ENCODE measurements at places on chromosomes 2 and 18.

GRCh38 chr2:218406949-218407618 is 7.4 kb downstream of the CTDSP1 start:
- peak; percentile 45 for DNase-seq

DNA sequence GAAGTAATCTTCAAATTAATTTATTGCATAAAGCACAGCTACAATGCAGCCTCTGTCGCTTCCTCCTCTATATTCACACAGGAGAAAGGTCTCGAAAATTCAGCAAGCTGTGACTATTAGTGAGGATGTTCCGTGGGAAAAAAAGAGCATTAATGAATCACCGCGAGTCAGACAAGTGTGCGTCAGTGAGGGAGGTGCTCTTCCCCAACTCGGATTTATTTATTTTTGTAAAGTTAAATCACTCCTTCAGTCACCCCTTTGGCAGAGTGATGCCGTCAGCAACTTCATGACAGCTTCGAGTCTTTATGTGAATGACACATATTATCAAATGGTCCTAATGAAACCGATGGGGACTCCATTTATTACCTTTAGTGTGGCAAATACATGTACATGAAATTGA is 648.9 kb upstream of the SALL3 start:
- no peak for DNase-seq

DNA sequence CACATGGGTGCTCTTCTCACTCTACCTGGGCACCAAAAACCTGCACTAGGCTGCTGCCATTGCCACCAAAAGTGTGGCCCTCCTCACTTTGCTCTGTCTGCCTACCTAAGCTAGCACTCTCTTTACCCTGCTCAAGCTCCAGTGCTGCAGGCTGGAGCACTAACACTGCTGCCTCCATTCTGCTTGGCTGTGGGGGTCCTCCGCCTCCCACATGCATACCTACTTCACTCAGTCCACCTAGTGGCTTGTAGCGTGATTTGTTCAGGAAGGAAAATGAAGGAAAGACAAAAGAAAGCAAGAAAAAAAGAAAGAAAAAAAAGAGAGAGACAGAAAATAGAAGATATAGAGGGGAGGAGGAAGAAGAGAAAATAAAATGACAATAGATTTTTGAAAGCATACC is 1339.4 kb upstream of the CHAC2 start:
- no peak for DNase-seq

GRCh38 chr2:218703341-218703740 is 7.3 kb upstream of the TTLL4 start:
- DNase-seq = no peak

DNA sequence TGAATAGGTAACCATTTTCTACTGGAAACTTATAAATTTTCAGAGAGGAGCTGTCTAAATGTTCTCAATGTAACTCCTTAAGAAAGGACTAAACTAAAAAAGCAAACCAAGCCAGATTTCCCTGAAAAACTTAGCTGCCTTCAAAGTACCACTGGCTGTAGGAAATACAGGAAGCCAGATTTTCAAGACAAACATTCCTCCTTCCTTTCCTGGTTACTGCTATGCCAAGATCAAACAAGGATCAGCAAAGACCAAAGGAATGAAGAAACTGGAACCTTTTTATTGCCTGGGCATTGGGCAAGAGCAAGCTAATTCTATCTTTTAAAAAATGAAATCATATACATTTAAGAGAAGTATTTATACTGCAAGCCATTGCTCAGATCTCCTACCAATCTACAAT is 212.7 kb downstream of the DYM start:
- DNase-seq = peak; percentile 23

GRCh38 chr18:31557446-31557845 is 34.2 kb upstream of the TTR start:
- no peak for DNase-seq

DNA sequence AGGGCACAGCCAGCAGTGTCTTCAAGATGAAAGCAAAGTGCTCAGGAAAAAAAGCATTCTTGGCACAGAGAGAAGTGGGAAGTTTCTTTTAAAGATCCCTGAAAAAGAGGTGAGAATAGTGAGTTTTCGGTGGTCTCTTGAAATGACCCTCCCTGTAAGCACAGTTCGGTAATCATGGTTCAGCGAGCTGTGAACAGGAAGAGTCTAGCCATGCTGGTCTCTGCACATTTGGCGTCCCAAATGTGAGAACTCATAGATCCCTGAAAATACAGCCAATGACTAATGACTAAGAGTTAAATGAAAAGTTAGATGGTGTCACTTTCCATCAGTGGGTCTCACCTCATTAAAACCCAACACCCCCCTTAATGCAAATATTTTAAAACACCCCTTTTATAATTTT is 3.4 kb downstream of the IL1R1 start:
- DNase-seq = no peak

- no peak for DNase-seq
Observed at GRCh38 chr18:58941426-58942099, 76.9 kb downstream of the ZNF532 start.

DNA sequence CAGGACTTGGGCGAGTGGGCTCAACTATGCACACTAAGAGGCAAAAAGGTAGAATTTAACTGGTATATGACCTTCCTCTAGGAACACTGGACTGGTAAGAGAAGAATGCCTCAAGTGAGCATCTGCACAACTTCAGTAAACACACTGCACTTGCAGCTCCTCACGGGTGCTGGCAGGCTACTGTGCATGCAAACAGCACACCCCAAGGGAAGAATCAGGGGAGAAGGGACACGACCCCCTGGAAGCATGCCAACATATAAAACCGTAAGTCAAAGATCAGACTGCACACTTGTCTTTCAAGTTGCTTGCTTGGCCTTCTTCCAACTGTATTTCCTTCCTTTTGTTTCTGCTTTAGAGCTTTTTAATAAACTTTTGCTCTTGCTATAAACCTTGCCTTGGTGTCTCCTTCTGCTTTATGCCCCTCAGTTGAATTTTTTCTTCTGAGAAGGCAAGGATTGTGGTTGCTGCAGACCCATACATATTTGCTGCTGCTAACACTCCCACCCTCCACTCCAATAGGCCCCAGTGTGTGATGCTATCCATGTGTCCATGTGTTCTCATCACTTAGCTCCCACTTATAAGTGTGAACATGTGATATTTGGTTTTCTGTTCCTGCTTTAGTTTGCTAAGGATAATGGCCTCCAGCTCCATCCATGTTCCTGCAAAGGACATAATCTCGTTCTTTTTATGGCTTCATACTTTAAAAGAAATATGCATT is 263.7 kb upstream of the SPOPL start:
- no peak for DNase-seq

GRCh38 chr2:219171231-219171651 is 1.4 kb upstream of the SLC23A3 start:
- DNase-seq = peak; percentile 64

- no peak for DNase-seq
Observed at GRCh38 chr2:23124214-23124750, 260.7 kb upstream of the KLHL29 start.

- peak; percentile 95 for DNase-seq
Observed at GRCh38 chr2:197873293-197873701, 68.9 kb downstream of the PLCL1 start.

DNA sequence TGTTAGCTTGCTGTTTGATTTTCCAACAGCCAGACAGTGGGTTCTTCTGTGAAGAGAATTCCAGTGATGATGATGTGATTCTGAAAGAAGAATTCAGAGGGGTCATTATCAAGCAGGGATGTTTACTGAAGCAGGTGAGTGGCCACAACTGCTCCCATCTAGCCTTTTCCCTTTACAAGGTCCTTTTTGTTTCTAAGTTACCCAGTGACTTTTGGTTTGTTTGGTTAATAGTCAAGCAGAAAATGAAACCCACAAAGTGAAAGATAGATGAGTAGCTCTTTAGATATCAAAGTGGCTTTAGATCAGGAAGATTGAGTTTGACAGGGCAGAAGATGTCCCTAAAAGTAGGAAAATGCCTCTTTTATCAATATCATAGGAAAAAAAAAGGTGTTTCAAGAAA is 23.3 kb downstream of the PLEK start:
- DNase-seq = no peak

DNA sequence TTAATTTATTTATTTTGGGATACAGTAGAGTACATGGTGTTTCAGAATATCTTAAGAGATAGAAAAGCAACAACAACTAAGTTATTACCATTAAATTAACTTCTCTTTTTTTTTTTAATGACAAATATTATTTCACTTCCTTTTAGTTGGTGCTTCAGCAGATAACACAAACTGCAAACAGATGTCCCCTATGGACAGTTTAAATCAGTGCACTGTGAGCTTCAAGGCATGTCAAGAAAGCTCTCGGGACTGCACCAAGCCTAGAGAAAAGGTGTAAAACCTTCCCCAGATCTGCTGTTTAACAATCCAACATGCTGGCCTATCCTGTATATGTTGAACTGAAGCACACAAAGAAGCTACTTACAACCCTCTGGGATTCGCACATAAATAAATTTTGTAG is 122.7 kb downstream of the TCF4 start:
- DNase-seq = no peak

GRCh38 chr2:36123995-36124394 is 231.6 kb upstream of the CRIM1 start:
- no peak for DNase-seq

- DNase-seq = peak; percentile 78
Observed at GRCh38 chr2:151258121-151258520, 3.5 kb downstream of the RBM43 start.

DNA sequence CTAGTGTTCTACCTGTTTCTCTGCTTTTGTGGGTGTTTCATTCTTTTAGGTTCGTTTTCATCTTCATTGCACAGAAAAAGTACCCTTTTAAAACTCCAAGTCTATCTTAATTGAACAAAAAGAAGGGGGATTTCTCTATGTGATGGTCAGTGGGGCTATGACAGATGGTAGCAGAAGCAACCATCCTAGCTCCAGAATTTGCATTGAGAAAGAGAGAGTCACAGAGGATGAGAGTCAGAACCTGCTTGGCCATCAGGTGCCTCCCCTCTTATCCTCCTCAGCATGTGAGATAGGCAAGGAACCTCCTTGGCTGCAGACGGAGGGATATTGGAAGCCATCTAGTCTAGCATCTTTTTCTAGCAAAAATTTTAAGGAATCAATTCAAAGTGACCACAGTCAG is 398.0 kb upstream of the DCC start:
- DNase-seq = no peak

- DNase-seq = no peak
Observed at GRCh38 chr18:35077937-35078336, 36.7 kb downstream of the MAPRE2 start.

DNA sequence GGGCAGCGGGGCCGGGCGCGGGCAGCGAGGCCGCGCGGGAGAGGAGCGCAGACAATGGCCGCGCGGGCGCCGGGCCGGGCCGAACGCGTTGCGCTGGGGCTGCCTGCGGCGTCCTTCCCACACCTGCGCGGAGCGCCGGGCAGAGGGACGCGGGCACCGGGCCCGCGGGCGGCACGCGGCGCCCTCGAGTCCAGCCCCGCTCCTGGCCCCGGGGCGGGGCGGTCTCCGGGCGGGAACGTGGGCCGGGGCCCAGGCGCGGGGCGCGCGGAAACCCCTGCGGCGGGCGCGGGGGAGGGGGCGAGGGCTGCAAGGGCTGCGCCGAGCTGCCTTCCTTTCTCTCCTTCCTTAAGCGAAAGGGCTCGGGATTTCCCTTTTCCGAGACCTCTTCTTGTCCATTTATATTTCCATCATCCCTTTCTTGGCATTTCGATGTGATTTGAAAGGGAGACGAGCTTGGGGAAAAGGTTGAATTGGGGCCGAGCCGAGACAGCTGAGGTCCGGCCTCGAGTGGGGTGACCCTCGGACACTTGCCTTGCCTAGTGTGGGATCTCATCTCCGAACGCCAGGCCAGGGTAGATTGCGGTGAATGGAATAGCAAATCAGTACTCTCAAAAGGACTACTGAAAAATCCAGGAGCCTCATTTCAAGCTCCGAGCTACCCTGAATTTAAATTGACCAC is 676 bp downstream of the KLHL23 start:
- DNase-seq = no peak

DNA sequence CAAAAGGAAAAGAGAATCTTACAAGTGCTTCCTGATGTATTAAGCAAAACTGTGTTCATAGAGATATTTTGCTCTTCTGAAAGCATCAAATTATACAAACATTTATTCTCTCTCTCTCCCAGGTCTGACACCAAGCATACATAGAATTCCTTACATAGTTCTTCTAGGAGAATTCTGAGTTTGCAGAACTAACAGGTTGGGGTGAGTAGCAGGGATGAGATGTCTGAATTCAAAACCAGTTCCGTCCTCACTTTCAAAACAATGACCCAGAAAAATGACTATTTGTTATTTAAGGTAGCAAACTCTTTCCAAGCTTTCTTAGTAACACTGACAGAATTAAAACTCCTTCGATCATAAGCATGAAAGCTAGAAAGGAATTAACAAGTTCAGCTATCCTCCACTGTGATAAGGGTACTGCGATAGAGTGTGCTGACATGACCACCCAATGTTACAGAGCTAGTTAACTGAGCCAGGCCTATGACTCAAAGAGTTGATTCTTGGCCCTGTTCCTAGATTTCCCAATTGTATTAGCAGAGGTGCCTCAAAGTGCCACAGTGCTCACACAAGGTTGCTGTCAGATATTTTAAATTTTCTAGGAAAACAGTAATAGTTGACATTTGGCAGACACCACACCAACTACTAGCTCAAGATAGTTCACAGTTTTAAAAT is 85.8 kb upstream of the SETBP1 start:
- DNase-seq = peak; percentile 90

DNA sequence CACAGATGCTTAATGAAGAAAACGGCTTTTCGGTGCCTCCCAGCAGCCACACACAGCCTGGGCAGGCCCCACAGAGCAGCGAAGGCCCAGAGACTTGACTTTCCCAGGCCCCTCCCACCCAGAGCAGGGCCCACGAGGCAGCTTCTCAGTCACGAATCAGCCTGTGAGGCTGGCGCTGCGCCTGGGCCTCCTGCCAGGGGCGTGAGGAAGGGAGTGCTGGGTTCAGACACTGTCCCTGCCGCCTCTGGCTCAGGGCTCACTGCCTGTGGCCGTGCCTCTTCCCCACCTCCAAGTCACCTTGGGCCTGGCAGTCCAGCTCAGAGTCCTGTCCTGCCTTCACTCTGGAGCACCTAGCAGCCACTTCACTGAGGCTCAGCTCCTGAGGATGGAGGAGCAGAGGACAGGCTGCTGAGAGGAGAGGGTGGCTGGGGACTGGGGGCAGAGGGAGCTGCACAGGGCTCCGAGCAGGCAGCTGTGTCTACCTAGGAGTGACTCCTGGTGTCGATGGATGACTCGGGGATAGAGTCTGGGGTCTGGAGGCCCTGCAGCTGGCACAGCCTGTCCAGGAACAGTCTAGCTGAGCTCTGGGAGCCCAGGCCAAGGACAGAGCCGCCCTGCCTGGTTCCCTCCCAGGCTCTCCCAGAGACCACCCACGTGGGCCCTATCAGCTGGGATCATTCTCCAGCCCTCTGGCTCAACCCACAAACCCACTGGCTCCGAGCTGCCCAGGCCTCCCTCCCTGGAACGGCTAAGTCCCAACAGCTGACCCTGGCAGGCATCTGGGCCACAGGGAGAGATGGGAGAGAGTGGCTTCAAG is 36.4 kb upstream of the FOSL2 start:
- DNase-seq = peak; percentile 88

DNA sequence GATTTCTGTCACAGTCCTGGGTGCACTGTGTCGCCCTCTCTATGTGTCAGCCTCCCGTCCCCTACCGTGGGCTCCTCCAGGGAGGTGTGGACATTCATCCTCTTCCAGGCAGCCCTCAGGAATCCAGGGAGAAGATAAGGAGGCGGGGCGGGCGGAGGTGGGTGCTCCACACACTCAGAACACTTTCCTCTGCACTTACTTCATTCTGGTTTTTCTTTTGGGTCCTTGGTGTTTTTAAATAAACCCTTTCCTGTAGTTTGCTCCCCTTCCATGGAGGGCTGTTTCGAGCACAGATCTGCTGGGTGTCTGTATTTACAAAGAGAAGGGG is 183.9 kb downstream of the FAM210A start:
- DNase-seq = no peak
